ENCODE measurements at places on chromosomes 7 and 10. TPM values are rescaled to one million over a fixed set of nuclear protein-coding genes. Genes with fewer than 3 reads are reported as not detected.
A peak's percentile ranks its signal among the peaks of the same experiment; 100 is the strongest.

DNA sequence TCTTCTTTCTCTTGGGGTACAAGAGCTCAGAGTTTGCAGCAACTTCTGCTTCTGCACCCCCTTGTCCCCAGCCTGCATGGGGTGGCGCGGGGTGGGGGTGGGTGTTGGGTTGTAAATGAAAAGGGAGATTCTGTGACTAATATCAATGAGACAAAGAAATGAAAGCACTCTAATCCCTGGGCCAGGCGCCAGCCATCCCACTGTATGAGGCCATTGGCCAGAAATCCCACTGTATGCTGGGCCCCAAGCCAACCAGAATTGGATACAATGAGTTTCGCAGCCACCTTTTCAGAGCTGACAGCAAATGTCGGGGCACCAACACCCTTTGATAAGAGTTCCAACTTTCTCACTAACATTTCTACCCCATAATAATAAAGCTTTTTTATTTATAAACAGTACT, 10.9 kb upstream of the PTN start:
- DNase-seq: no peak
- no peaks in the 10 kb centered on the region for H3K27me3 ChIP-seq
- no peaks in the 10 kb centered on the region for H3K36me3 ChIP-seq
- no peak overlapping the region for H3K4me3 ChIP-seq
- H3K4me1 ChIP-seq: no peaks in the 10 kb centered on the region

- no peaks in the 10 kb centered on the region for H3K27me3 ChIP-seq
- DNase-seq: no peak
- no peak overlapping the region for H3K27ac ChIP-seq
- H3K4me3 ChIP-seq: no peak overlapping the region
- no peaks in the 10 kb centered on the region for H3K4me1 ChIP-seq
Measured at GRCh38 chr10:1186683-1186990, 130.5 kb downstream of the WDR37 start.

- no peaks in the 10 kb centered on the region for H3K4me1 ChIP-seq
- H3K4me3 ChIP-seq: no peak overlapping the region
Measured at GRCh38 chr10:15603446-15604011, 116.2 kb downstream of the ITGA8 start.

GRCh38 chr7:111531993-111532392, 30.3 kb downstream of the IMMP2L start:
- peaks cover 2% of the 10 kb centered on the region for H3K36me3 ChIP-seq
- H3K27me3 ChIP-seq: no peaks in the 10 kb centered on the region
- no peak overlapping the region for H3K27ac ChIP-seq
- H3K4me3 ChIP-seq: no peak overlapping the region
- no peak for DNase-seq
- H3K4me1 ChIP-seq: peaks cover 15% of the 10 kb centered on the region

DNA sequence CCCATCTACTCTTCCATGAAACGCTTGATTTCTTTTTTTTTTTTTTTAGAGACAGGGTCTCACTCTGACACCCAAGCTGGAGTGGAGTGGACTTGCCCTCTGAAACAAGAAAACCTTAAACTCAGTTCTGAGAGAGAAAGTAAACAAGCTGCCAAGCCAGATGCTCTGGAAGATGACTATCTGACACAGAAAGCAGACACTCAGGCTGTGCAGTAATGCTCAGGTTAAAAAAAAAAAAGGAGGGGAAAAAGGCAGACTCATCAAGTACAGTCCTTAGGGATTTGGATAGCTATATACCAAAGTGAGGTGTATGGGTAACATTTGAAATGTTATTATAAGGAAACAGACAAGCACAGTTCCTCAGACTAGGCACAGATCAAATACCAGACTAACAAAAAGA, 80.5 kb downstream of the IDE start:
- H3K4me3 ChIP-seq: no peak overlapping the region
- no peaks in the 10 kb centered on the region for H3K27me3 ChIP-seq
- peaks cover 29% of the 10 kb centered on the region for H3K36me3 ChIP-seq
- DNase-seq: no peak
- H3K27ac ChIP-seq: no peak overlapping the region

DNA sequence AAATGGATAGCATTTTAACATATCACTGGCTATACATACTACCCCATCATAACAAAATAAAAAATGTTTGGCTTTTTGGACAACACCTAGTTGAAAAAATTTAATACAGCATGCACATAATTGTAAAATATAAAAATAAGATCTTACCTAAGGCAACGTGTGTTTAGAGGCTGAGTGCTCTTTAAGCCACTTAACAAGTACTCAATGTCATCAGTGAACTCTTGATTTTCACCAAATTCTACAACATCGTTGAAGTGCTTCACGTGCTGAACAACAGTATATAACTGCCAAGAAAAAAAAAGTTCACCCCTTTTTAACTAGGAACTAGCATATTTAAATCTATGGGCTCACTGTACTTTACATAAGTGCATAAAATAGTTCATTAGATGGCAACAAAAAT, 49.5 kb downstream of the WAPL start:
- no peaks in the 10 kb centered on the region for H3K27me3 ChIP-seq
- no peak overlapping the region for H3K27ac ChIP-seq
- no peak overlapping the region for H3K4me3 ChIP-seq
- peaks cover 6% of the 10 kb centered on the region for H3K4me1 ChIP-seq
- no peak for DNase-seq

DNA sequence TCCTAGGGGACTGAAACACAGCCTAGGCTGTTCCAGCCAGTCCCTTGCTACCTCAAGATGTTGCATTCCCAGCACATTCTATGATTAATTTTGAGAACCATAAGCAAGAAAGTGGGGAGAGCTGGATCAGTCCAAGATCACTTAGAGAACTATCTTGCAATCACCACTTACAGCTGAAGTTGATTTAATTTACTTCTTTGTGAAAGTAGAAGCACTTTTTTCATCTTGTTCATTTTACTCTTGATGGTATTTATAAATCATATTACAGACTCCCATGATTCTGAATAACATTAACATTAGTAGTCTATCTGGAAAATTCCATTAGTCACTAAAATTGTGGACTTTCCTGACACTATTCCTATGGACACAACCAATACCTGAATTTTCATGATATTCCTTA, 118.5 kb downstream of the ETV1 start:
- H3K36me3 ChIP-seq: no peaks in the 10 kb centered on the region
- H3K27ac ChIP-seq: no peak overlapping the region
- no peaks in the 10 kb centered on the region for H3K27me3 ChIP-seq

DNA sequence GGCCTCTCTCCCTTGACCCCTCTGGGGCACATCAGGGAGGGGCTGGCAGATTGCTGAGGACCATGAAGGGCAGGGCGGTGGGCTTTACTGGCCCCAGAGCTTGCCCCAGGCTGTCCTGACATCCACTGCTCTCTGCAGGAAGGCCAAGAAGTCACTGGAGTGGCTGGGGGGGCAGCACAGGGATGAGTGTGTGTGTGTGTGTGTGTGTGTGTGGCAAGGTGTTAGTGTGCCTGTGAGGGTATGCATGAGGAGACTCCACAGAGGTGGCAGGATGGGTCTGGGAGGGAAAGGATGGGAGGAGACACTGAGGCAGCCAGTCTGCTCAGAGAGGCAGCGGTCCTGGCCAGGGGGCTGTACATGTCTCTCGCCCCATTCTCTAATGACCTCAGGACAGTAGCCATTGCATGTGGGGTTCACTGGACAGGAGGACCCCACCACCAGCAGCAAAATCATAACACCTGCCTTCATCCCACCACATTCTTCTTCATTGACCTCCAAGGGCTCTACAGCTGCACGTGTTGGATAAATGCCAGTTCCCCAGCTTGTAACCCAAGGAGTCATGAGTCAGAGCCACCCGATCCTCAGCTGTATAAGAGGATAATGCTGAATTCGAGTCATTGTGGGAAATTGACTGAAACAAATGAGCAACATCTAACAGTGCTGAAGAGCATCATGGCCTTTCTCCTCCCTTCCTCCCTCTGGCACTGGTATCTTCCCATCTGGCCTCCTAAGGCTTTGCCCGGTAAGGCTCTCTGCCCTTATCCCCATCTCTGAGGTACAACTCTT, 720.5 kb downstream of the GRID1 start:
- no peaks in the 10 kb centered on the region for H3K27me3 ChIP-seq
- H3K4me3 ChIP-seq: no peak overlapping the region
- H3K27ac ChIP-seq: no peak overlapping the region
- H3K36me3 ChIP-seq: no peaks in the 10 kb centered on the region
- no peaks in the 10 kb centered on the region for H3K4me1 ChIP-seq
- no peak for DNase-seq

DNA sequence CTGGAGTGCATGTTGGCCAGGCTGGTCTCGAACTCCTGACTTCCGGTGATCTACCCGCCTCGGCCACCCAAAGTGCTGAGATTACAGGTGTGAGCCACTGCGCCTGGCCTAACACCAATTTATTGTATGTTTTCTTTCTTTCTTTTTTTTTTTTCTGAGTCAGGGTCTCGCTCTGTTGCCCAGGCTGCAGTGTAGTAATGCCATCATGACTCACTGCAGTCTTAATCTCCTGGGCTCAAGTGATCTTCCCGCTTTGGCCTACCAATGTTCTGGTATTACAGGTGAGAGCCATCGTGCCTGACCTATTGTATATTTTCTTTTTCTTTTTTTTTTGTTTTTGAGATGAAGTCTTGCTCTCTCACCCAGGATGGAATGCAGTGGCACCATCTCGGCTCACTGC, 33.8 kb upstream of the UBE2H start:
- H3K36me3 ChIP-seq: no peaks in the 10 kb centered on the region
- no peak overlapping the region for H3K27ac ChIP-seq
- DNase-seq: no peak

DNA sequence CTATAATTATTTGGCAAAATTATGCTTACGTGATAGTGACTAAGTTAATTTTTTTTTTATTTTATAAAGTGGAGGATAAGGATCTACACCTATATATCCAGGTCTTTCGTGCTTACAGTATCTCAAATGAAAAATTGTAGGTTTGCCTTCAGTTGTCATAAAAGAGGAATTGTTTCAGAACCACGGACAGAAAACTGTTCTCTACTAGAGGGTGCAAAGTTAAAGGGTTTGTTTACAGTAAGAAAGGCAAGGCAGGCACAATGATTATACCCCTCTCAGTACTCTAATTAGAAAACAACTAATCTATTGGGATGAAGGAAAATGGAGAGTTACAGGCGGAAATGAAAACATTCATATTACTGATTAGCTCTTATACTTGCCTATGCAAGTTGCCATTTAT, 1.5 kb downstream of the PCLO start:
- no peak overlapping the region for H3K4me3 ChIP-seq
- no peak overlapping the region for H3K27ac ChIP-seq
- H3K36me3 ChIP-seq: no peaks in the 10 kb centered on the region
- H3K4me1 ChIP-seq: peaks cover 8% of the 10 kb centered on the region
- no peak for DNase-seq

DNA sequence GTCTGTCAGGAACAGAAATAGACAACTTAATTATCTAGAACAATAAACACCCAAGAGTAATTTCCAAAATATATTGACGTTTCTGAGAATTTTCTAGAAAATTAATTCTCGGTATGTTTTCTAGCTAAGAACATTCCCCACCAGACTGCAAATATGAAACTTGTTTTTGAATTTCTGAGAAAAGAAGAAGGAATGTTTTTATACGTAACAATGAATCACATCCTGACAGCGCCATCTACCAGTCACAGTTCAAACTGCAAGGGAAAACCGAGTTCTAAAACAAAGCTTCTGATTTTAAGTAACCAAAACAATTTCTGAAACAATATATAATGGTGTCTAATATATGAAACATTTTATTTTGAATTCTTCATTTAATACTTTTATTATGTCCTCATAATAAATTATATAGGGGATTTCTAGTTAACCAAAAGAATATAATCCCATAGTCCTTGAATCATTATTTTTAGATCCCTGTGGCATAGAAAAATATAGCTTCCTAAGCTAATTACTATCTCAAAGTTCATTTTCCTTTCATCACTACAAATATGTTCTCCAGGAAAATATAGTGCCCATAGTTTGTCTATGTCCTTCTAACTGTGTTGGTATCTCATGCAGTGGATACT, 34.5 kb upstream of the MEOX2 start:
- no peaks in the 10 kb centered on the region for H3K27me3 ChIP-seq
- H3K36me3 ChIP-seq: no peaks in the 10 kb centered on the region
- H3K4me1 ChIP-seq: no peaks in the 10 kb centered on the region
- no peak overlapping the region for H3K4me3 ChIP-seq
- peak; percentile 21 for DNase-seq

- H3K27ac ChIP-seq: no peak overlapping the region
- H3K36me3 ChIP-seq: no peaks in the 10 kb centered on the region
- no peak overlapping the region for H3K4me3 ChIP-seq
Measured at GRCh38 chr10:19983880-19984565, 167.8 kb downstream of the PLXDC2 start.

- DNase-seq: no peak
- H3K36me3 ChIP-seq: no peaks in the 10 kb centered on the region
- peaks cover 37% of the 10 kb centered on the region for H3K4me1 ChIP-seq
- no peak overlapping the region for H3K4me3 ChIP-seq
- H3K27me3 ChIP-seq: peaks cover 59% of the 10 kb centered on the region
Measured at GRCh38 chr7:151249732-151250072, 1.2 kb upstream of the SMARCD3 start.

DNA sequence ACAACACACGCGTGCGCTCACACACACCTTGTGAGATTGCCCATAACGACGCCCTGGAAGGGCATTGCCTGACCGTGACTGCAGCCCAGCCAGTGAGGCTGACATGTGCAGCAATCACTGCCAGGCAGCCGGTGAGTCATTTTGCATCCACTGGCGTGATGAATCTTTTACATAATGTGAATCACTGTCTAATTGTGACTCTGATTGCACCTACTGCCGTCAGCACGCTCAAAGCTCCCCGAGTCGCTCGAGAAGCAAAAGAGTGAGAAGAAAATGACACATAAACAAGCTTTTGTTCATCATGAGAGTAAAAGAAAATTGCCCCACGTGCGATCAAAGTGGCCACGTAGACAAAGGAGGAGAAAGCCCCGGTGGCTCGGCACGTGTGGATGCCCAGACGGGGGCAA, 117.4 kb upstream of the PFKP start:
- DNase-seq: peak; percentile 69
- H3K27ac ChIP-seq: peak overlapping the region; percentile 50
- H3K27me3 ChIP-seq: peaks cover 35% of the 10 kb centered on the region
- peaks cover 31% of the 10 kb centered on the region for H3K4me1 ChIP-seq
- no peak overlapping the region for H3K4me3 ChIP-seq
- no peaks in the 10 kb centered on the region for H3K36me3 ChIP-seq

GRCh38 chr10:132277311-132277741, 30.4 kb downstream of the STK32C start:
- no peaks in the 10 kb centered on the region for H3K36me3 ChIP-seq
- no peak for DNase-seq
- no peak overlapping the region for H3K4me3 ChIP-seq
- H3K4me1 ChIP-seq: peaks cover 2% of the 10 kb centered on the region
- H3K27ac ChIP-seq: no peak overlapping the region

- H3K27me3 ChIP-seq: no peaks in the 10 kb centered on the region
- no peak overlapping the region for H3K4me3 ChIP-seq
- no peak for DNase-seq
- H3K4me1 ChIP-seq: no peaks in the 10 kb centered on the region
- no peaks in the 10 kb centered on the region for H3K36me3 ChIP-seq
- no peak overlapping the region for H3K27ac ChIP-seq
Measured at GRCh38 chr7:67760971-67761370, 764.3 kb downstream of the TYW1 start.

Gene LEP
- not detected for total RNA-seq

Gene GALNT17
- total RNA-seq: not detected

Gene FOXP2
- total RNA-seq: not detected

Gene TMEM72
- total RNA-seq: not detected

Gene LRRC18
- total RNA-seq: not detected

Gene CAV1
- total RNA-seq: 0.35 TPM

Gene GPR26
- not detected for total RNA-seq

Gene AUTS2
- total RNA-seq: 0.79 TPM

Measured in activated naive CD4-positive, alpha-beta T cell treated with anti-CD3 and anti-CD28 coated beads for 36 hours (primary cell).